GM12892 (cell line): ENCODE measurements at places on chromosomes 2 and 18.

- no peak for DNase-seq
Measured at GRCh38 chr2:27823569-27823968, 52.0 kb downstream of the MRPL33 start.

- no peak for DNase-seq
Measured at GRCh38 chr2:29322011-29322410, 206.8 kb downstream of the CLIP4 start.

GRCh38 chr2:158182676-158183295 is 81.1 kb downstream of the UPP2 start:
- no peak for DNase-seq

DNA sequence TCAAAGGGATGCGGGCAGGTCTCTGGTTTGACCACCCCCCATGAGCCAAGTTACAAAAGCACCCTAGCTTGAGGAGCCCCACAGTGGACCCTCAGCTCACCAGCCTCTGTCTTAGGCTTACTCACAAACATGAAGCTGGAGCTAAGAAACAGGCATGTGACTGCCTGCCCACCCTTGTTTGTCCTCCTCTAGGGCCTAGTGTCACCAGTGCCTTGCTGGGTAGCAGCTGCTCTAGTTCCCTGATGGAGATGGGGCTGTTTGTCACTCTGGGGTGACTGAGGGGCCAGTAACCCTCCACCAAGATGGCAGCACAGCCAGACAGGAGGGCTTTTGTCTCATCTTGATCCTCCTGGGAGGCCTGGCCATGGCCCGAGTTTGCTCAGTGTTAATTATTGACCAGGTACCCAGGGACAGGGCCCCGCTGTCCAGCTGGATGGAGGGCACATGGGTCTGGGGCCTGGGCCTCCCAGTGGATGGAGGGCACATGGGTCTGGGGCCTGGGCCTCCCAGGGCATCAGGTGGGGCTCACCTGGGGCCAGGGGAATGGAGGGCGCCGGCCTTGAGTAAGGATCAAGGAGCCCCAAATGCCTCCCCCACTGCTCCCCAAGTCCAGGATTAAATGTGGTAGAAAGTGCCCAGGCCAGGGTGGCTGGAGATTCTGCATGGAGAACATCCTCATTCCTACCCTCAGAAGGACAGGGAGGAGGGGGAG is 185.9 kb upstream of the HAAO start:
- DNase-seq = no peak
